ENCODE measurements at places on chromosomes 16 and 17. TPM values are rescaled to one million over a fixed set of nuclear protein-coding genes. Genes with fewer than 3 reads are reported as not detected.

HOXB13 gene
- not detected for total RNA-seq

DNAH17 gene
- total RNA-seq: 0.19 TPM

DHRS7C gene
- total RNA-seq: not detected

CRYM gene
- not detected for total RNA-seq

RGS11 gene
- total RNA-seq: 0.10 TPM

GPR142 gene
- total RNA-seq: not detected

NUDT16L1 gene
- 20.0 TPM for total RNA-seq

GRCh38 chr17:79217473-79218135 is 143.0 kb downstream of the ENGASE start:
- peak overlapping the region; percentile 46 for H3K27ac ChIP-seq
- DNase-seq: no peak
- no peaks in the 10 kb centered on the region for H3K36me3 ChIP-seq
- H3K4me3 ChIP-seq: no peak overlapping the region
- H3K27me3 ChIP-seq: peaks cover 30% of the 10 kb centered on the region

- no peaks in the 10 kb centered on the region for H3K36me3 ChIP-seq
- H3K27ac ChIP-seq: no peak overlapping the region
- no peaks in the 10 kb centered on the region for H3K27me3 ChIP-seq
Observed at GRCh38 chr16:6958184-6958583, 374.5 kb upstream of the RBFOX1 start.

- no peak overlapping the region for H3K27ac ChIP-seq
- no peak overlapping the region for H3K4me3 ChIP-seq
- peaks cover 13% of the 10 kb centered on the region for H3K4me1 ChIP-seq
- H3K27me3 ChIP-seq: no peaks in the 10 kb centered on the region
- peaks cover 23% of the 10 kb centered on the region for H3K36me3 ChIP-seq
Observed at GRCh38 chr17:64520359-64520758, 13.6 kb downstream of the CEP95 start.

DNA sequence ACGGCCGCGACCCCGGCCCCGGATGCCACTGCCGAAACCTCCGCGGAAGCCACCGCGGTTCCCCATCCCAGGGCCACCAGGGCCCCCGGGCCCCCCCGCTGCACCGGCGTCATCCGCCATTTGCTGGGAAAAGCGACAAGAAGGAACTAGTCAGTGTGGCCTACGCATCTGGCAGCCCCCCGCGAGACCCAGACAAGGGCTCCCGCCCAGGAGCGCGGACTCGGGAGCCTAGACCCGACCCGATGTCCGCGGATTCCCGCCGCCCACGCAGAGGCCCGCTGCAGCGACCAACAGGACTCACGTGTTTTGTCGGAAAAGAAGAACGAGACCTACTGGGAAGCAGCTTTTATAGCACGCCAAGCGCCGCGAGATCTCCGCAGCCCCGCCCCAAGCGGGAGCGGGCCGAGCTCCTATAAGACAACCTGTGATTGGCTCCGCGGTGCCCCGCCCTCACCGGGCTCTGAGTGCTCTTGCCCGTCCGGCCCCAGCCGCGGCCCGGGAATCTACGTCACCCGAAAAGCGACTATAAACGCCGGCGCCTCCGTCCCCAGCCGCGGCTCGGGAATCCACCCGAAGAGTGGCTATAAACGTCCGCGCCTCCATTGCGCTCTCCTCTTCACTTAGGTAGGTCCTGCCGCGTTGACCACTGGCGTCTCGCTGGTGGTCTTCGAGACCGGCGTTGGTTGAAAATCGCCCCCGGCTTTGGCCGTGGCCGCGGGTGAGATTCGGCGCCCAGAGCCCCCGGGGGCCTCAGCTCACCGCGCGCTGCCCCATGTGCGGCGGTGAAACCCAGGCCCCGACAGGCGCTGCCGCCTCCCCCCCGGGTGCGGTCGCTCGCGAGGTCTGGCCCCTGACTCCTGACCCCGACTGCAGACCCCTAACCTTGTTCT is at the start of gene RPS2:
TSS of gene RPS2 (minus strand) at position 321 of the 890 bp plus-strand sequence. CDS start at position 120, 201 bp downstream.
- H3K27ac ChIP-seq: peak within 1 kb of the TSS; percentile 95
- peak within 1 kb of the TSS; percentile 97 for H3K4me3 ChIP-seq
- peaks cover 42% of the 10 kb centered on the region for H3K4me1 ChIP-seq
- peak; percentile 99 for DNase-seq
- H3K27me3 ChIP-seq: no peaks in the 10 kb centered on the region

DNA sequence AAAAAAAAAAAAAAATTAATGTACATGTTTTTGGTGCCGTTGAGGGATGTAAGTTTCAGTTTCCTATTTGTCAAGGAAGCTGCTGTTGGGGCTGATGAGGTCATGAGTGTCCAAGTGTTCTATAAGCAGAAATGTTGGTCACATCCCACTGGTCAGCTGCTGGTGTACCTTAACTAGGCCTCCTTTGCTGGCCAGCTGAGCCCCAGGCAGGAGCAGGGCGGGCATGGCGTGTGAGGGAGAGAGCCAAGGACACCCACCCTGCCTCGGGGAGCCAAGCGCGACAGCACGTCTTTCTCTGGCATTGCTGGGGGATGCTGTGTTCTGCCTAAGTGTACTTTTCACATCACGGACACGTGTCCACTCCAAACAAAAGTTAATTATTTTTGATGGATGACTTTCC is 108.1 kb upstream of the CDC42EP4 start:
- H3K36me3 ChIP-seq: no peaks in the 10 kb centered on the region
- no peak for DNase-seq
- H3K27ac ChIP-seq: no peak overlapping the region
- no peaks in the 10 kb centered on the region for H3K27me3 ChIP-seq
- no peak overlapping the region for H3K4me3 ChIP-seq
- H3K4me1 ChIP-seq: no peaks in the 10 kb centered on the region

DNA sequence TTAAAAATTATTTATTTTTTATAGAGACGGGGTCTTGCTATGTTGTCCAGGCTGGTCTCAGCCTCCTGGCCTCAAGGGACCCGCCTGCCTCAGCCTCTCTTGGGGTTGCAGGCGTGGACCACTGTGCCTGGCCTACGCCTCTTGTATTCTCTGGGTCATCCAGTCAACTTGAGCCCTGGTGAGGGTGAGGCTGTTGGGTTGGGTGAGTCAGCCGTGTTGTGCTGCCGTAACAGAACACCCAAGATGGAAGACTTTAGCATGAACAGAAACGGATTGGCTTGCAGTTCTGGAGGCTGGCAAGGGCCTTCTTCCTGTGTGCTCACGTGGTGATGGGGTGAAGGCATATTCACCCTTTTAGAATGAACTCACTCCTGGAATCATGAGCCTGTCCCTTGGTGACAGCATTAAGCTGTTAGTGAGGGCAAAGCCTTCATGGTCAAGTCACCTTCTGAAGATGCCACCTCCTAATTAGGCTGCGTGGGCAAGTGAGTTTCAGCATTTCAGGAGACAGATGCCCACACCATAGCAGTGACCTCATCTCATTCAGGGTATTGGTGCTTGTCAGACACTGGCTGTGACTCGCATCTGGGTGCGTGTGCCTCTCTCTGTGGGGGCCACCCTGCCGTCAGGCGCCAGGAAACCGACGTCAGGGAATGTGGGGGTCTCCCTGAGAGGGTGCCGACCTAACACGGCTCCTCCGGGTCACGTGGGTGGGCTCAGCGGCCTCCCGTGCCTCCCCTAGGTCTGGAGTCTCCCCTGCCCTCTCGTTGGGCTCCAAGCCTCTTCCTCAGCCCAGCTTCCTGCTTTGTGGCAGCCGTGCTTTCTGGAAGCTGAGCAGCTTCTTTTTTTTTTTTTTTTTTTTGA is 49.8 kb downstream of the WDR45B start:
- H3K27ac ChIP-seq: no peak overlapping the region
- DNase-seq: no peak
- H3K4me3 ChIP-seq: no peak overlapping the region
- H3K27me3 ChIP-seq: no peaks in the 10 kb centered on the region
- peaks cover 29% of the 10 kb centered on the region for H3K36me3 ChIP-seq

DNA sequence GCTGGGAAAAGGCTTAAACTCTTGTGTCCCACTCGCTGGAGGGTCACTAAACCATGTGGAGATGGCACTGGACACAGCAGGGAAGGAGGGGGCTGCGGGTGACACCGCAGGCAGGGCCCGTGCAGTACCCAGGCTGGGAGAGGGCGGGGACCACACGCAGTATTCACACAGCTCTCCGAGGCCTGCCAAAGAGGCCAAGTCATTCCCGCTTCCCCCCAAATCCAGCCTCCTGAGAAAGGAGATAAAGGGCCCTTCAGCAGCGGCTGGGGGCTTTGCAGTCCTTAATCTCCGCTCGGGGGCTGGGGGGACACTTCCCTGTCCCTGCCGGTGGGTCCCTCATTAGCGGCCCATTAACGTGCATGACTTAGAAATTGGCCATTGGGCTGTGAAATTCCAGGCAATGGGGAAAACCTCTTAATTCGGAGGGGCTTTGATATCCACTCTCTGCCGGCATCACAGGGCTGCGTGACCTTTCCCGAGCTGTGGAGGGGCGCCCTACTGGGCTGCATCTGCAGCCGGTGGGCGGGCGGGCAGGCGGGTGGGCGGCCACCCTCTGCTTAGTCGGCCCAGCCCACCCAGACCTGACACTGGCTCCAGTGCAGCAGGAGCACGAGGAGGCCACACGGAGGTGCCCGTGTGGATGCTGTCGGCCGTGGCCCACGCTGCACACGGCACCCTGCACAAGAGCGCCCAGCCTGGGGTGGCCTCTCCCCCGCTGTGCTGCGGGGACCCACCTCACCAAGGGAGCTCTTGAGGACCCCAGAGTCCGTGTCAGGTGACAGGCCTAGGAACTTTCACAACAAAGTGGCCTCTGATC is 2.6 kb upstream of the SLC38A8 start:
- H3K36me3 ChIP-seq: no peaks in the 10 kb centered on the region
- H3K27me3 ChIP-seq: peaks cover 22% of the 10 kb centered on the region
- no peak overlapping the region for H3K27ac ChIP-seq
- H3K4me3 ChIP-seq: no peak overlapping the region
- no peak for DNase-seq

GRCh38 chr16:23354246-23354645 is 52.1 kb downstream of the SCNN1B start:
- no peak overlapping the region for H3K4me3 ChIP-seq
- H3K27ac ChIP-seq: no peak overlapping the region
- no peaks in the 10 kb centered on the region for H3K4me1 ChIP-seq
- DNase-seq: no peak
- peaks cover 6% of the 10 kb centered on the region for H3K27me3 ChIP-seq

- H3K36me3 ChIP-seq: peaks cover 4% of the 10 kb centered on the region
- DNase-seq: peak; percentile 62
- no peak overlapping the region for H3K27ac ChIP-seq
- H3K4me3 ChIP-seq: no peak overlapping the region
- H3K4me1 ChIP-seq: peaks cover 2% of the 10 kb centered on the region
- H3K27me3 ChIP-seq: no peaks in the 10 kb centered on the region
Observed at GRCh38 chr16:546909-547770, 13.1 kb upstream of the PRR35 start.

- peaks cover 10% of the 10 kb centered on the region for H3K27me3 ChIP-seq
- no peak overlapping the region for H3K4me3 ChIP-seq
- H3K4me1 ChIP-seq: no peaks in the 10 kb centered on the region
- no peaks in the 10 kb centered on the region for H3K36me3 ChIP-seq
- no peak overlapping the region for H3K27ac ChIP-seq
Observed at GRCh38 chr16:80260906-80261311, 279.9 kb upstream of the DYNLRB2 start.

DNA sequence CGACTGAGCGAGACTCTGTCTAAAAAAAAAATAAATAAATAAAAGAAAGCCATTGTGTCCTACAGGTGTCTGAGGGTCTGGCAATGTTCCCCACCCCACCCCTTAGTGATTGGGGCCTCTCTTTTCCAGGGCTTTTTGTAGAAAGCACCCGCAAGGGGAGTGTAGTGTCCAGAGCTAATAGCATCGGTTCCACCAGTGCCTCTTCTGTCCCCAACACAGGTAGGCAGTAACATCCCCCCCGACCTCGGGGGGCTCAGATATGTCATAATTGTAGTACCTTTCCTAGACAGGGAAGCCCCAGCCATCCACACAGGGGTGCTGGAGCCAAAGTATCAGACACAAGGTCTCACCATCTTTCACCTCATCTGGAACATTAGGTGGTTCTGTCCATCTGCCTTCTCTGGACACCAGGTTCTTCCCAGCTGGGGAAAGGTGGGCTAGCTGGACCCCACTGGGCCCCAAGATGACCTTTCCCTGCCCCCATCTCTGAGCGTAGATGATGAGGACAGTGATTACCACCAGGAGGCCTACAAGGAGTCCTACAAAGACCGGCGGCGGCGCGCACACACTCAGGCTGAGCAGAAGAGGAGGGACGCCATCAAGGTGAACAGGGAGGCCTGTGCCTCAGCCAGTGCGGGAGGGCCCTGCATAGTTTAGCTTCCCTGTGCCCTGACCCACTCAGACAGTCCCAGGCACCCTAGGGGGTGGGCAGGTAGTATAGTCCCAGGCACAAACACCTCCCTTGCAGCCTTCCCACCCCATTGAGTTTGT is 1.6 kb downstream of the MLX start:
- no peak for DNase-seq
- H3K27ac ChIP-seq: peak overlapping the region; percentile 93
- peaks cover 51% of the 10 kb centered on the region for H3K4me1 ChIP-seq
- H3K36me3 ChIP-seq: peaks cover 33% of the 10 kb centered on the region
- peak overlapping the region; percentile 93 for H3K4me3 ChIP-seq
- no peaks in the 10 kb centered on the region for H3K27me3 ChIP-seq

GRCh38 chr17:72392056-72393010 is 271.5 kb downstream of the SOX9 start:
- H3K27me3 ChIP-seq: peaks cover 2% of the 10 kb centered on the region
- H3K27ac ChIP-seq: no peak overlapping the region
- H3K36me3 ChIP-seq: no peaks in the 10 kb centered on the region
- no peaks in the 10 kb centered on the region for H3K4me1 ChIP-seq
- no peak for DNase-seq

- H3K4me1 ChIP-seq: peaks cover 5% of the 10 kb centered on the region
- H3K36me3 ChIP-seq: no peaks in the 10 kb centered on the region
- H3K27ac ChIP-seq: peak overlapping the region; percentile 39
- no peak overlapping the region for H3K4me3 ChIP-seq
Observed at GRCh38 chr17:65896889-65897288, 295.0 kb downstream of the CEP112 start.

- H3K4me1 ChIP-seq: peaks cover 63% of the 10 kb centered on the region
- DNase-seq: no peak
- no peaks in the 10 kb centered on the region for H3K27me3 ChIP-seq
Observed at GRCh38 chr17:3723188-3723555, 531 bp upstream of the HASPIN start.

- H3K4me3 ChIP-seq: no peak overlapping the region
- no peaks in the 10 kb centered on the region for H3K36me3 ChIP-seq
- no peaks in the 10 kb centered on the region for H3K27me3 ChIP-seq
Observed at GRCh38 chr17:4768298-4768697, 3.4 kb upstream of the TM4SF5 start.

All from activated naive CD4-positive, alpha-beta T cell treated with anti-CD3 and anti-CD28 coated beads for 36 hours (primary cell).